ENCODE measurements at places on chromosomes 16 and 17.

DNA sequence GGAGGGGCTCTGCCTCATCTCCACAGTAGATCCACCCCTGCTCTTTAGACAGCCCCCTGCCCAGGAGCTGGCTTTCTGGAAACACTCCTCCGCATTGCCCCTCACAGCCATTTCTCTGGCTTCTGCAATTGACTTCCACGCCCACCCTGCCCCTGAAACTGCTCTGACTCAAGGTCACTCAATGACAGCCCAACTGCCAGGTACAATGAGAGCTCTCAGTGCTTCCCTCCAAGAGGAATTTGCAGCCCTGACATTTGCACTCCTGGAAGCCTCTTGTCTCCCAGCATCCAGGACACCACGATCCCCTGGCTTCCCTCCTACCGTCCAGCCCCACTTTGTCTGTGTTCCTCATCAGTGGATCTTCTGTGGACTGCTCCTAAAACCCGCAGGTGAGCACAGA is 421.5 kb downstream of the SOX9 start:
- DNase-seq: no peak

GRCh38 chr17:38616361-38616760 is 10.6 kb upstream of the SRCIN1 start:
- DNase-seq: no peak

DNA sequence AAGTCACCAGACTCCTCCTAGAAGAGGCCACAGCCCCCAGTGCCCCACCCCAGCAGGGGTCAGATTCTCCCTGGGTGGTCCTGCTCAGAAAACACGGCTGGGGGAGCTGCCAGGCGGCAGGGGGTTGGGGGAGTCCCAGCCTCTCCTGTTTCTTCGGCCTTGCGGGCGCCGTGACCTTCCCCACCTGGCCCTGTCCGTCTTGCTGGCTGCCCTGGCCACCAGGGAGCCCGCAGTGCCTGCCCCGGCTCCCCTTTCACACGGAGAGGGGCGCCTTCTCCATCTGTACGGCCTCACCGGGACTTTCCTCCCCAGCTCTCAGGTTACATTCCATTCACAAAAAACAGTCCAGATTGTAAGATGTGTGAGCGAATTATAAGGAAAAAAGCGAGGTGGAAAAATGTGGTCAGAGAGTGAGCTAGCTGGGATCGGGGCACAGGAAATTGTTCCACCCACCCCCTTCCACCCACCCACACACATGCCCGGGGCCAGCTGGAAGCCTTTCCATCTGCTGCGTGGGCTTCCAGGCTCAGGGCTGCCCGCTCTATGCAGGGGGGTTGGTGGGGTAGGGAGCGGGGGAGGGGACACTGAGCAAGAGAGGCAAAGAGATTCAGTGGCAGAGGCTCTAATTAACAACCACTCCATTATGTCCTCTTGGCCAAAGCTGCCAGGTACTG is 14.6 kb upstream of the CIBAR2 start:
- no peak for DNase-seq

DNA sequence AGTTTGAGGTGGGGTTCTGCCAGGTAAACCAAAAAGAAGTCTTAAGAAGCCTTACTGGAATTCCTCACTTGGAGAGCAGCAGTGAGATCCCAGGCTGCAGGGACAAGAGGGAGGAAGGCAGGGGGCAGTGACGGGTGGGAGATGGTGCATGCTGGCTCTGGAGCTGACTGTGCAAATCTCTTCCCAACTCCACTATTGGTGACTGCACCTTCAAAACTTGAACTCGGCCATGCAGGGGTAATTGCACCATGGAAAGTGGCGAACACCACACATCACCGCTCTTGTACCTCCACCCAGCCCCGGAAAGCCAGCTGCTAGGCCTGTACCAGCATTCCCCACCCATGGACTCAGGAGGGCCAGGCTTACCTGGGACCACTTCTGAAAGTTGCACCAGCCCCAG is 51.4 kb upstream of the CDR2 start:
- no peak for DNase-seq

DNA sequence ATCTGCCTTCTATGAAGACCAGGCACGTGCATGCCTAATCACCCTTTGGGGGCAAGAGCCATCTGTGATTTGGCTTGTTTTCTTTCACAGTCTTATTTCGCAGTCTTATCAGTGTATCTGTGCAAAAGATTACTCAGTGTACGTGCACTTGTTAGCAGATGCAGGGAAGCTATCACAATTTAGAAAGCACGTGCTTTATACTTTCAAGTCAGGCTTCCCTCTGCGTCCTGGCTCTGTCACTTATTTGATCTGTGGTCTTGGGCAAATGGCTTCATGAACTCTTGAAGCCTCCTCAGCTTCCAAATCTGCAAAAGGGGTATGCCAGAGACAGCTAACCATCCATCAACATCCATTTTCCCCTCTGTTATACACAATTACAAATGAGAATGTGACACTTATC is 246.4 kb downstream of the XYLT1 start:
- no peak for DNase-seq

DNA sequence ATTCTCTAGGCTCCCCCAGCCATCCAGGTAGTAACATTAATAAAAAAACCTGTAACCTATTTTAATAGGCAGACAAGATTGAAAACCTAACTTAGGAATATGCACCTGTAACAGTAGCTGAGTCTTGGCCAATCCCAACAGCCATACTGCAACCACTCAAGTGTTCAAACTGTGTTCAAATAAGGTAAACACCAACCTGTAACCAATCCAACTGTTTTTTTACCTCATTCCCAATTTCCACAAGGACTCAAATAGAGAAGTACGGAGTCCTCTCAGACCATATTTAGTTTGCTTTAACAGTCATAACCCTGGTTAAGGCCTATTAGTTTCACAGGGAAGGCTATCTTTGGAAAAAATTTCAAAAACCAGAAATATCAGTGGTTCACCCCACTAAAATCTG is 40.4 kb upstream of the NOS2 start:
- DNase-seq: no peak

- DNase-seq: no peak
Measured at GRCh38 chr16:66358231-66358630, 8.3 kb upstream of the CDH5 start.

- no peak for DNase-seq
Measured at GRCh38 chr16:80104401-80104800, 436.4 kb upstream of the DYNLRB2 start.

DNA sequence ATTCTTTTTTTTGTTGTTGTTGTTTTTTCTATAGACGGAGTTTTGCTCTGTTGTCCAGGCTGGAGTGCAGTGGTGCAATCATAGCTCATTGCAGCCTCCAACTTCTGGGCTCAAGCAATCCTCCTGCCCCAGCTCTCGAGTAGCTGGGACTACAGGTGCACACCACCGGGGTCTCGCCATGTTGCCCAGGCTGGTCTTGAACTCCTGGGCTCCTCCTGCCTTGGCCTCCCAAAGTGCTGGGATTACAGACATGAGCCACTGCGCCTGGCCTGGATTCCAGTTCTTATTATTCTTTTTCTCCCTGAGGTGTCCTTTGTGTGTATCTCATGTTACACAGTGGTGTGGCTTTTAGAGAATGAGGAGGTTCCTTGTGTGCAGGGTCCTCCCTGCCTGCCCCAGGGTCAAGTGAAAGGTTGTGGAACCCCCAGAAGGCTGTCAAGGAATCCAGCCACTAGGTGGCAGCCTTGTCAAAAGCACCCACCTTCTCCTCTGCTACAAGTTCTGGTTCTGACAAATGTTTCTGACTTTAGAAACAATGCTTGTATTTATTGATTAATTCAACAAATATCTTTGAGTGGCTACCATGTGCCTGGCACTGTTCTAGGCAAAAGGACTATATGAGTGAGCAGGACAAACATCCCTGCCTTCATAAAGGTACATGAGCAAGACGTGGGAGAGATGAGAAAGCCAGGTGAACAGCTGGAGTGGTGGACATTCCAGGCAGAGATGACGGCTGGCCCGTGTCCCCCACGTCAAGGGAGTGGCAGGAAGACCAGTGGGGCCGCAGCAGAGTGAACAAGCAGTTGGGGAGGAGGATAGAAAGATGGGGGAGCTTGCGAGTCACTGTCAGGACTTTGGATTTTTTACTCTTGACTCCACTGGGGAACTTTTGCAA is 112.4 kb downstream of the SPECC1 start:
- no peak for DNase-seq

DNA sequence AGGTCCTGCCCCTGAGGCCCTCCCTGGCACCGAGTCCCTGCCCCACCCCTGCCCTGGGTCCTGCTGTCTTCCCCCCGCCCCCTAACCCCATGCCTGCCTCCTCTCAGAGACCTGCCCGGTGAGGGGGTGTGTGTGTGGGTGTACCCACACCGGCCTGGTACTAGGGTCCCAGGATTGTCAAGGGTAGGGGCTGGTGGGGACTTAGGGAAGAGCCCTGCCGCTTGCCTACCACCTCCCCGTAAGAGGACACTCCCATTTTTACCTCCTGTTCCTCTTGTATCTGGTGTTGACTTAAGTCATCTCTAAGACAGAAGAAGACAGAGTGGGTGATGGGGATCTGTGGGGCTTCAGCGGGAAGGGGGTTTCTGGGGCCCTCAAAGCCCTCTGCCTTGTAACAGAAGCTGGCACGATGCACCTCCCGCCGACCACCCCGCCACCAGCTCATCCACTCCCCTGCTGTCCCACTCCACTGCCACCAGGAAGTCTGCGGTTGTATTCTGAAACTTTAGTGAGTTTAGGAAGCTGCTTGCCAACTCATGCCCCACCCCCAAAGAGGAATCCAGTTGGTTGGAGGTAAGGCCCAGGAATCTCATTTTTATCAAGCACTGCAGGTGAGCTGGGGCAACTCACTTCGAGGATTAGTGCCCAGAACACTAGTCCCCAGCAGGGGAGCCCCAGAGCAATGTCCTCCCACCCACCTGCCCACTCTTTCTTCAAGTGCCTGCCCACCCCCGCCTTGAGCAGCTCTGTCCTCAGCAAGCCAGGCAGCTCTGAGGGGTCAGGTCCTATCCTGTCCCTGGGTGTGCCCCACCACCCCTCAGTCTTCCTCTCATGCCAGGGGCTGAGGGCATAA is 5.6 kb downstream of the SPATA32 start:
- no peak for DNase-seq

- DNase-seq: no peak
Measured at GRCh38 chr16:57755061-57755684, 19.6 kb downstream of the KATNB1 start.

DNA sequence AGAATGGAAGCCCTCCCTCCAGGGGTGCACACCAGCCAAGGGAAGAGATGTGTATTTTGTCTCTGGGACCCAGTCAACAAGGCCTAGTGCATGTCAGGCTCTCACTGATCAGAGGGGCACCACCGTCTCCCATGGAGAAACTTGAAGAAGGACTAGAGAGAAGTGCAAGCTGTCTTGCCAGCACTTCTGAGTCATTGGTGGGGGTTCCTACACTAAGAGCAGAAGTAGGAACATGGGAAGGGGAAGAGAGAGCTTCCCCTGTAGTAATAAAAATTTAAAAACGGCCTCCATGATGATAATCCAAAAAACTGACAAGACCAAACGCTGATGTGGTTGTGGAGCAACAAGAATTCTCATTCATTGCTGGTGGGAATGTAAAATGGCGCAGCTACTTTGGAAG is 46.3 kb downstream of the DYNLRB2 start:
- DNase-seq: no peak

GRCh38 chr17:63529711-63530556 is 6.8 kb downstream of the KCNH6 start:
- DNase-seq: no peak

DNA sequence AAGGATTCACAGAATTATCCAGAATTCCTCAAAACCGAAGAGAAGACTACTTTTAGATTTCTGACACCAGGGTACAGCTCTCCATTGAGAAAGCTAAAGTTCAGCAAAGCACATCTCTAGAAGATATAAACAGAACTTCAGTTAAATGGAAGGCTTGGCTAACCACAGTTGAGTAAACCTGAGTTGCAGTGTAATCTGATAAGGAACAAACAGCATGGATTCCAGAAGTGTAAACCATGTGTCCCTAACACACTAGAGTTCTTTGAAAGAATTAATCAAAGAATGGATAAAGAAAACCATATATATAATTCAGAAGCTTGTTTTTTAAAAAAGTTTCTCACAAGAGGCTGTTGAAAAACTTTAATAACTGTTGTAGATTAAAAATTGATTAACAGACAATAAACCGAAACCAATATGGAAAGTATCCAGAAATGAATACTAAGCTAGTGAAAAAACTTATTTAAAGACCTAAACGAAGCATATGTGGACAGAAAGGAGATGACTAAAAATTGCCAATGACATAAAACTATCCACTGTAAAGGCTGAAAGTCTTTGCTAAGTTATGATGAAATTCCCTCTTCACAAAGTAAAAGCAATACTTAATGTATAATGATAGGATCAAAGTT is 4.3 kb downstream of the RNF43 start:
- DNase-seq: no peak

GRCh38 chr17:6240601-6241000 is 170.4 kb downstream of the WSCD1 start:
- DNase-seq: no peak

GRCh38 chr17:36894177-36894576 is 43.1 kb upstream of the LHX1 start:
- DNase-seq: no peak

DNA sequence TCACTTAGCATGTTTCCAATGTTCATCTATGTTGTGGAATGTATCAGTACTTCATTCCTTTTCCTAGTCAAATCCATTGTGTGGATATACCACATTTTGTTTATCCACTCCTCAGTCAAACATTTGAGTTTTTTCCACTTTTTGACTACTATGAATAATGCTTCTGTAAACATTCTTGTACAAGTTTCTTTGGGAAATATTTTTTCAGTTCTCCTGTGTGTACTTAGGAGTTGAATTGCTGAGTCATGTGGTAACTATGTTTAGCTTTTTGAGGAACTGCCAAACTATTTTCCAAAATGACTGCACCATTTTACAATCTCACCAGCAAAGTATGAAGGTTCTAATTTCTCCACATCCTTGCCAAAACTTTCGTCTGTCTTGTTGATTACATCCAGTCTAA is 223.7 kb upstream of the AXIN2 start:
- DNase-seq: no peak

- DNase-seq: no peak
Measured at GRCh38 chr16:49473773-49474172, 100.2 kb downstream of the C16orf78 start.

DNA sequence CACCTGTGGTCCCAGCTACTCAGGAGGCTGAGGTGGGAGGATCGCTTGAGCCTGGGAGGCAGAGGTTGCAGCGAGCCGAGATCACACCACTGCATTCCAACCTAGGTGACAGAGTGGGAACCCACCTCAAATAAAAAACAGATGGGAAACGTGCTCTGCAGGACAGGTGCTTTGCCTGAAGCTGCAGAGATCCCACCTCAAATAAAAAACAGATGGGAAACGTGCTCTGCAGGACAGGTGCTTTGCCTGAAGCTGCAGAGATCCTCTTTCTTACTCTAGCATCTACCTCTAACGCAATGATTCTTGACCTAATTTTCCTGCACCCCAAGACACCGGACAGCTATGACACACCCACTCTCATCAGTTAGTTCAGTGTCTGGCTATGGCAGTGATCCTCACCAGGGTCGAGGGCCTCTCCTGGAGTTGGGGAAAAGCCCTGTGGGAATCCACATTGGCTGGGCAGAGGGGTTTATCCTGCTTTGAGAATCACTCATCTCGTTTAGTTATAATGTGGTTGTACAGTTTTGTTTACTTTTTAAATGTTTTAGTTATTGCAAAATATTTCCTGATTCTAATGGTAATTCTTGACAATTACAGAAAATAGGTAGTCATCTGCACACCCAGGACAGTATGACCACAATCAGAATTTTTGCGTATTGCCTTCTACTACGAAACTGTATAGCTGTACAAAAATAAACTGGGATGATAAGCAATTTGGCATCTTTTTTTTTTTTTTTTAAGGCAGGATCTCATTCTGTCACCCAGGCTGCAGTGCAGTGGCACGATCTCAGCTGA is 11.4 kb downstream of the VPS53 start:
- no peak for DNase-seq
